ENCODE measurements at places on chromosomes 5 and 9.

GRCh38 chr5:158538506-158539074 is 561.1 kb downstream of the EBF1 start:
- DNase-seq = no peak

DNA sequence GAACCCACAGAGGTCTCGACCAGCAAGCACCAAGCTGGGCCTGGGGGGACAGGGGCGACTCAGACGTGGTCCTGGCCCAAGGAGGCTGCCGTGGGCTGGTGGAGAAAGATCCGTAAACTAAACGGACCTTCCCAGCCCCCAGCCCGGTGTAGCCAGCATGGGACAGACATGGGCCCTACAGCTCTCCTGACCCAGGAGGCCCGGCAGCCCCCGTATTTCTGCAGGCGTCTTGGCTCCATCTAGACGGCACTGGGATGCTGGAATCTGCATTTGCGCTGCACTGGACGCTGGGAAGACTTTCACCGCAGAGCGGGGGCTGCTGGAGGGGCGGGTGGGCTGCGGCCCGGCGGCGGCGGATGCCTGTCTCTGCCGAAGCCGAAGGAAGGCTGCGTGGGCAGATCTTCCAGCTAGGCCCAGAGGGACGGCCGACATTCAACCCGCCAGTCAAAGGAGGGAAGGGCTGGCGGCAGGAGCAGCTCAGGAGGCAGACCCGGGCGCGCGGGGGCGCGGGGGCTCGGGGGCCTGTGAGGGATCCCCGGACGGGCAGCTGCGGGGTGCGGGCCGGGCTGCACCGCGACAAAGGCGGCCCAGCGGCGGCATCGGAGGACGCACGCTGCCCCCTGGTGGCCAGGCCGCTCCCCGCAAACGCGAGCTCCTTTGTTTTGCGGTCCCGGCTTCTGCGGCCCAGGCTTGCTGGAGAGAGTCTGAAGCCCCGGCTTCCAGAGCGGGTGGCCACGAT is 266.2 kb downstream of the NSG2 start:
- peak; percentile 22 for DNase-seq

GRCh38 chr9:136095070-136096058 is at the start of gene NACC2:
Gene NACC2 (minus strand): TSS chr9:136095289. CDS start chr9:136050521, 44,768 bp downstream.
- DNase-seq = peak; percentile 46

DNA sequence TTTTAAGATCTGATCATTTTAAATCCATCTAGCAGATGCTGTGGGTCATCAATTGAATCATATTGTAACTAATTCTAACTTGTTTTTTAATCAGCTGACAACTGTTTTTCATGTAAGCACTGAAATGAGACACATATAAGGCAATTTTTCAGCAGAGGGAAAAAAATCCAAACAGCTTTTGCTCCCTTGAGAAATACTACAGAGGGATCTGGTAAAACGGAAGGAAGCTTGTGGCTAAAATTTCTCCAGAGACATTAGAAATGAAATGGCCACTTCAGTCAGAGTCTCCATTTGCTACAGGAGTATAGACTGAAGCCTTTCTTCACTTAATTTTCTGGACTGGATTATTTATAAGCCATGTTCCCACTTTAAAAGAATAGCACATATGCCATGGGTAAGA is 385.9 kb downstream of the MAN2A1 start:
- no peak for DNase-seq

DNA sequence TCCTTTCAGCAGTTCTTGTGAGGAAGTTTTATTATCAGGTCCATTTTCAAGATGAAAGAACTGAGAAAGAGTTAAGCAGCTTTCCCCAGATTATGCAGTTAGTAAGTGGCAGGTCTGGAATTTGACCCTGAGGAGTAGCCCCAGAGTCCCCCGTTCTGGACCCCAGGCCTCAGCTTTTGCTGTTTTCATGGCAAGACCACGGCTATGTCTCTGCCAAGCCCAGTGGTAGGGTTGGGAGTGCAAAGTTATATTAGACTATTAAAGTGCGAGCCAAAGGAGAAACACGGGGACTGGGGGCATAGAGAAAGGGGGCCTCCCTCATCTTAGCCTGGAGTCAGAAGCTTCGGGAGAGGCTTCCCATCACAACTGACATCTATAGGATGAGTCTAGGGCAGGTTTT is 19.3 kb upstream of the ORM1 start:
- no peak for DNase-seq

Measured in RCC 7860 (cell line).